ENCODE measurements at places on chromosomes 2 and 18.

DNA sequence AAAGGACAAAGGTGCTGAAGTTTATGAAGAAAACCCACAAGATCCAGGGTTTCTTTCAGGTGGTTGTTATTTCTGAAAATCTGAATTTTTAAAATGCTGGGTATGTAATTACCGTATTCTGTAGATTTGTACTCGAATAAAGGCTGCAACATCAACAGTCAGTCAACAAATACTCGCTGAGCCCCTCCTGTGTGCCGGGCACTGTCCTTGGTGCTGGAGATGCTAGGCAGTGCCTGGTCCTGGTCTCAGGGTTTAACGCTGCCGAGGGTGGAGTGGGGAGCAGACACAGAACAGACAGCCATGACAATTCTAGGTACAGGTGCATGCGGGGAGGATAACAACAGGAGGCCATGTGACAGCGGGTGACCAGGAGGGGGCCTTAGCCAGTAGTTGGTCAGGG is 27.2 kb upstream of the PDIA6 start:
- DNase-seq, result peak; percentile 26

DNA sequence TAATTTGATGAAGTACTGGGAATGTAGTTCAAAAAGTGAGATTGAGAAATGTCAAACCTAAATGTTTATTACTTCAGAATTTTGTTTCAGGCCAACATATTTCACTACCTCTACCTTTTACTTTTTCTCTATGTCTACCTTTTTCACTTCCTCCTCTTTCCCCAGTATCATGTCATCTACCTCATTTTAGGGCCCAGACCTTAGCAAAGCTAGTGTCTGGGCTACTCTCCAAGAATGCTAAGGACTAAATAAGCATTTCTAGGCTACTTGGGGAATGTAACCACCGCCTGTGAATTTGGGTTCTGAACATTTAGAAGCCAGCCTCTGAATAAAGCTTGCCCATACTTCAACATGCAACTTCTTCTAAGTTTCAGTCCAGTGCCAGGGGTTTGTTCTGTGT is 330.4 kb downstream of the SLC4A3 start:
- no peak for DNase-seq

GRCh38 chr18:48023334-48024008 is 93.0 kb upstream of the SMAD2 start:
- peak; percentile 90 for DNase-seq

DNA sequence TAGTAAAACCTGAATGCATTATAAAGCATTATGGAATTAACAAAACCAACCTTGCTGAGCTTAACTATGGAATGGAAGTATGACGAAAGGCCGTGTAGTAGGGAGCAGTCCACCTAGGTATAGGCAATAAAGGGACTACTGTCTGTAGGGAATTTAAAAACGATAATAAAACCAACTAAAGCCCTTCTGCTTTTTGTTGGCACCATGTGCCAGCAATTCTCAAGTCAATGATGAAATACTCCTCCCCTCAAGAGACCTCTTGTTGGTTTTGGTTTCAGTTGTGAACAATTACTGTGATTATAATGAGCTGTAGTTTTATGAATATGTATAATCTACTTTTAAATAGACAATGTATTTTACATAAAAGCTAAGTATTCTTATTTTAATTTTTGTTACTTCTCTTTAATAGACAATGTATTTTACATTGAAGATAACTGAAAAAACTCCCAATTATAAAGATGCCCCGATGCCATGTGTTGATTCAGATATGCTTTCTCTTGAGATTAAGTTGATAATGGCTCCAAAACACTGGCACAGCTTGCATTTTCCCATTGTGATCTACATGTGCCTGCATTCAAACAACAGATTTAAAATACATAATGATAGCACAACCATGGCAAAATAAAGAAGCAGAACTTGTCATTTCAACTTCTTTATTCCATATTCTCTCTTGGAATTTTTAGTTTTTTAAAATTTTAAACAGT is 55.5 kb upstream of the ZDBF2 start:
- no peak for DNase-seq
